NCI-H774 (cell line): ENCODE measurements at places on chromosomes 3 and 15.

GRCh38 chr3:67551361-67552016, 102.9 kb downstream of the SUCLG2 start:
- DNase-seq: no peak

- no peak for DNase-seq
Observed at GRCh38 chr3:95449841-95450240, 1364.6 kb upstream of the EPHA6 start.

DNA sequence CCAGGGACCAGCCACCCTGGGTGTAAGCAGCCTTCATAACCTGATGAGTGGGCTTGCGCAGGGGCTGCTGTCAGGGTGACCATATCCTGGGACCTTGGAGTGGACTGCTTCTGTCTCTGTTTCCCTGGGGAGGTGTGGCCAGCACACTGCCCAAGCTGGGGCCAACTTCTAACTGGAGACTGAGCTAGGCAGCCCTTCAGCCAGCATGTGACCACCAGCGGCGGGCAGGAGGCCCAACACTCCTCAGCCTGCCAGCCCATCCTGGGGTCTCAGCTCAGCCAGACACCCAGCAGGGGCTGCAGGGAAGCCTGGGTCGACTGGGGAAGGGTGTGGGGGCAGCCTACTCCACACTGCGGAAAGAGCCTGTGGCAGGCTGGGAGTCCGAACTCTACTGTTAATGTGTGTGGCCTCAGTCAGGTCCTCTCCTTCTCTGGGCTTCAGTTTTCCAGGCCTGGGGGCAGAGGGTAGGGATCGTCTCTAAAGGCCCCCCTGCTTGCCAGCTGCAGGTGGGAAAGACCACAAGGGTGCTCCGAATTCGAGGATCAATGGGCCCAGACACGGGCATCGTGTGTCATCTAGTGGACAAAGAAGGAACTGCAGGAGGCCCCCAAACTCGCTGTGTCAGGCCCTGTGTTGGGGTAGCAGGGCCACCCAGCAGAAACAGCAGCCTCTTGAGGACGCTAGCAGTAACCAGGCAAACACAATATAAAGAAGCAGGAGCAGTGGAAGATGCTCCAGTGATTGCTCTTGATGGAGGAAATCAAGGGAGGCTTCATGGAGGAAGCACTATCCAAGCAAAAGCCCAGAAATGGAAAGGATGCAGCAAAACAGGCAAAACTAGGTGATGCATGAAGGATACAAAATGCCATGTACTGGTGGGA, 2.0 kb upstream of the SEMA3G start:
- peak; percentile 2 for DNase-seq

DNA sequence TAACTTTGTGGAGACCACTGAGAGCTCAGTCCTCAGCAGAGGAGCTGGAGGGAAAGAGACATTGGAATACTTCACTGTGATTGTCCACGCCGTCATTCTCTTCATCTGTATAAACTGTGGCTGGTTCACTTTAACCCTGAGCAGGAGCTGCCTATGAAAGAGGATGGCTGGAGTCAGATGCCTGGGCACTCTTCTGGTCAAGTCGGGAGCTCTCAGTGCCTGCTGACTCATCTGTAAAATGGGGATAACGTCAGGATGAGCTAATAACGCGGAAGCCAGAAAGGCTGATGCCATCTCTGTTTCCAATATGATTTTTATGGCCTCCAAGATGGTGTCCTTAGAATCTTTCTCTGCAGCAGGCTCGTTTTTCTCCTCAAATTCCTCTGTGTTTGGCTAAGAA, 51.6 kb upstream of the MRPS22 start:
- no peak for DNase-seq

GRCh38 chr15:99546441-99547100, 19.2 kb upstream of the MEF2A start:
- no peak for DNase-seq

GRCh38 chr3:159786489-159787177, 202.0 kb upstream of the IL12A start:
- no peak for DNase-seq

DNA sequence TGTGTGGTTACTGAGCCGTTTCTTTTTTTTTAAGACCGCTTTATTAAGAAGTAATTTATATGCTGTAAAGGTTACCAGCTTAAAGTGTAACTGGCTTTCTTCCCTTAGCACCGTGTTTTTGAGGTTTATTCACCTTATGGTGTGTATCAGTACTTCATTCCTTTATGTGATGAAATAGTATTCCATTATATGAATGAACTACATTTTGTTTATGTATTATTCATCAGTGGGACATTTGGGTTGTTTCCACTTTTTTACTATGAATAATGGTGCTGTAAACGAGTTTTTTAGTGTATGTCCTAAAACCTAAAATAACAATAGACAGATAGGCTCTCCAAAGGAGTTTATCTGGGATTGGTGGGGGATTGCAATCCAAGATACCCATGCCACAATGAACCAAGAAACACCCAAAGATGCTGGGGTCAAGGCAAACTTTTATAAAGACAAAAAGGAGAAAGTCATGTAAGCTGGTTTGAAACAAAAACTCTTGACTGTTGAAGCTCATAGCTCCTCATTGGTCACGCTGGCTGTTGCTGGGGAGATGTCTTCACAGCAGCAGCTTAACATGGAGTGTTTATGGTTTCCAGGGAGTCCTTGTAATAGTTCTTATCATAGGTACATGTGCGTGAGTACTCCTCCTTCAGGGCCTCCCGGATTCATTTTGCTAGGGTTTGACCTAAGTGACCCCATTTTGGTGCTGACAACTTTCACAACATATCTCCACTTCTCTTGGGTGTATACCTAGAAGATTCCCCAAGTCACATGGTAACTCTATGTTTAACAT, 16.0 kb downstream of the TM2D3 start:
- no peak for DNase-seq

DNA sequence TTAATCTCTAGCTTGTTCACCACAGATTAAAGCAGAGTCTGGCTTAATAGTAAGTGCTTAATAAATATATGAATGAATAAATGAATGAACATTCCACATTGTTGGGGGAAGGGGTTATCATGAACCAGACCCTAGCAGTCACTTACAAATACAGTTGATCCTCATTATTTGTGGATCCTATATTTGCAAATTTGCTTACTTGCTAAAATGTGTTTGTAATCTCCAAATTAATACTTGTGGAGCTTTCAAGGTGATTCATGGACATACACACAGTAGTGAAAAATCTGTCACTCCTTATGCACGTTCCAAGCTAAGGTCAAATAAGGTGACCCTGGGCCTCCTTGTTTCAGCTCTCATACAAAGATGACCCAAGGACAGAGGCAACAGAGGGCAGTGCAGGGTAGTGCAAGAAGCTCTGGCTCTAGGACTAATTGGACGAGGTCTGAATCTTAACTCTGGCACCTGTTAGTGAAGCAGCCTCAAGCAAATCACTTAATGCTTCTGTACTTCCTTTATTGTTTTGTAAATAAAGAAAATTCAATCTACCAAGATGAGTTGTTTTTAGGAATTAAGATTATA, 112.8 kb upstream of the C2CD4B start:
- DNase-seq: no peak

- DNase-seq: no peak
Observed at GRCh38 chr3:139281522-139282196, 62.2 kb upstream of the MRPS22 start.

GRCh38 chr3:15520185-15520584, 1.3 kb downstream of the COLQ start:
- no peak for DNase-seq

- no peak for DNase-seq
Observed at GRCh38 chr3:17775073-17775472, 32.6 kb upstream of the TBC1D5 start.

DNA sequence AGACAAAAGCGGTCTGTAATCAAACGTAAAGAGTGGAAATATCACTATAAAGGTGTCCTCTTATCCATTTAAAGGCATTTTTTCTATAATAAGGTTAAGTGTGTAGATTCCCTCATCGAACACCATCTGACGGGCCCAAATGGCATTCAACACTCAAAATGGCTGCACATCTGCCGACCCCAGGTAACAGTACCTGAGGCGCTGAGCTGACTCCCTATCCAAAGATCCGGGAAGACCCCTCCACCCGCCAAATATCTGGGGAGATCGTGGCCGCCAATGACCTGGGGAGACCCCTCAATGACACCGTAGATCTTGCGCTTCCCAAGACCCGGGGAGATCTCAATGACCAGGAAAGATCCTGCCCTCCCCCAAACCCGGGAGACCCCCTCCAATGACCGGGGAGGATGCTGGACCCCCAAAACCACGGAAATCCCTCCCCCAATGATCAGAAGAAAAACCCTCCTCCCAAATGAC, 476 bp downstream of the IP6K2 start:
- DNase-seq: no peak

- DNase-seq: no peak
Observed at GRCh38 chr3:99108508-99108907, 207.0 kb upstream of the DCBLD2 start.

- DNase-seq: no peak
Observed at GRCh38 chr15:73982222-73982962, 9.7 kb downstream of the STOML1 start.

- DNase-seq: no peak
Observed at GRCh38 chr3:141544697-141545096, 57.9 kb downstream of the RASA2 start.
